ENCODE measurements at places on chromosomes 1 and 21. TPM values are rescaled to one million over a fixed set of nuclear protein-coding genes. Genes with fewer than 3 reads are reported as not detected.

EDARADD gene
- total RNA-seq: 6.1 TPM

NBPF4 gene
- 0.16 TPM for total RNA-seq

C8A gene
- not detected for total RNA-seq

SLC9C2 gene
- total RNA-seq: 8.3 TPM

SPATA17 gene
- 4.7 TPM for total RNA-seq

PDC gene
- not detected for total RNA-seq

CCDC27 gene
- total RNA-seq: not detected

FOXE3 gene
- total RNA-seq: not detected

NPL gene
- 38.4 TPM for total RNA-seq

MX1 gene
- 12.2 TPM for total RNA-seq

HFM1 gene
- total RNA-seq: 56.5 TPM

SLC19A2 gene
- total RNA-seq: 31.5 TPM

LMX1A gene
- not detected for total RNA-seq

CR1 gene
- total RNA-seq: 0.31 TPM

SEMA4A gene
- 13.6 TPM for total RNA-seq

ARF1 gene
- total RNA-seq: 96.2 TPM

IRF6 gene
- total RNA-seq: 0.31 TPM

KRTAP12-4 gene
- total RNA-seq: not detected

LCE2B gene
- total RNA-seq: not detected

AUNIP gene
- total RNA-seq: 1.7 TPM

CD101 gene
- 1.1 TPM for total RNA-seq

DAB1 gene
- total RNA-seq: 45.4 TPM

MCOLN2 gene
- total RNA-seq: not detected

AADACL4 gene
- total RNA-seq: not detected

RASSF5 gene
- 0.62 TPM for total RNA-seq

C4BPA gene
- not detected for total RNA-seq

RHOU gene
- total RNA-seq: 39.6 TPM

TSPAN1 gene
- 0.31 TPM for total RNA-seq

PROK1 gene
- not detected for total RNA-seq

NOTCH2NLA gene
- total RNA-seq: 17.9 TPM

HCRTR1 gene
- 1.1 TPM for total RNA-seq

CYYR1 gene
- total RNA-seq: 2.3 TPM

C1QC gene
- 7.5 TPM for total RNA-seq

MRPS21 gene
- total RNA-seq: 69.3 TPM

ATP1A2 gene
- 47.1 TPM for total RNA-seq

ADAM30 gene
- not detected for total RNA-seq

HSD17B7 gene
- total RNA-seq: 27.3 TPM

MYBPH gene
- total RNA-seq: not detected

AMY2A gene
- not detected for total RNA-seq

TSSK3 gene
- total RNA-seq: not detected

PWP2 gene
- 16.5 TPM for total RNA-seq

ZNF670 gene
- total RNA-seq: 24.8 TPM

USH2A gene
- total RNA-seq: 1.1 TPM

TLCD4 gene
- total RNA-seq: 20.9 TPM

MEGF6 gene
- 6.4 TPM for total RNA-seq

GBP3 gene
- 0.94 TPM for total RNA-seq

OR6K3 gene
- not detected for total RNA-seq

OR2L8 gene
- 2.8 TPM for total RNA-seq

ACOT11 gene
- 1.9 TPM for total RNA-seq

RXFP4 gene
- total RNA-seq: not detected

LAMC1 gene
- 37.7 TPM for total RNA-seq

NVL gene
- 36.0 TPM for total RNA-seq

FAM131C gene
- total RNA-seq: 1.7 TPM

C1orf185 gene
- total RNA-seq: not detected

Measured in occipital lobe (tissue), 3 donors.